ENCODE measurements at places on chromosomes 11 and 22.
A peak's percentile ranks its signal among the peaks of the same experiment; 100 is the strongest.

DNA sequence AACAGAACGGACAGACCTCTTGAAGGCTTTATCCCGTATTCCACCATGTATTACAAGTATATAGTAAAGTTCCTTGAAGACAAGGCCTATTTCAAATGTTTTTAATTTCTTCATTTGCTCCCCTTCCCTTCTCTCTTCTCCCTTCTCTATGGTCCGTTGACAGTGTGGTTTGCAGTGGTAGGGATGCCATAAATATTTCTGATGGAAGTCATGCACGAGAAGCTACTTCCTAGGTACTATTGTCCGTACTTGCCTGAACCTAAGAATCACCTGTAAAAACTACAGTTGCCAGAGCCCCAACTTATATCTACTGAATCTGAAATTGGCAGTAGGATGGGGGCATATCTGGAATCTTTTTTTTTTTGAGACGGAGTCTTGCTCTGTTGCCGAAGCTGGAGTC is 2.8 kb downstream of the PISD start:
- no peak for DNase-seq

DNA sequence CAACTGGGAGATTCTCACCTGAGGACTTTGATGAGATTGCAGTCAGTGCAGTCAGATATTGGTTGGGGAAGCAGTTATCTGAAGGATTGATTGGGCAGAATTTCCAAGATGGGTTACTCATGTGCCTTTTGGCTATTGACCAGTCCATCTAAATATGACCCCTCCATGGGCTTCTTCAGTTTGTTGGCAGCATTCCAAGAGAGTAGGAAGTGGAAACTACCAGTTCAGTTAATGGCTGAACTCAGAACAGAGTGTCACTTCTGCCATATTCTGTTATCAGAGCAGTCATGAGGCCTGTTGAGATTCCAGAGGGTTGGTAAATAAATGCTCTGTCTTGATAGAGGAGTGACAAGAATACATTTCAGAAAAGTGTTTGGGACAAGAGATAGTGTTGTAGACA is 71.0 kb downstream of the CYP2R1 start:
- DNase-seq, result no peak

- peak; percentile 72 for DNase-seq
These were observed 21.6 kb upstream of the TMA7B start for GRCh38 chr22:39938509-39939111.

DNA sequence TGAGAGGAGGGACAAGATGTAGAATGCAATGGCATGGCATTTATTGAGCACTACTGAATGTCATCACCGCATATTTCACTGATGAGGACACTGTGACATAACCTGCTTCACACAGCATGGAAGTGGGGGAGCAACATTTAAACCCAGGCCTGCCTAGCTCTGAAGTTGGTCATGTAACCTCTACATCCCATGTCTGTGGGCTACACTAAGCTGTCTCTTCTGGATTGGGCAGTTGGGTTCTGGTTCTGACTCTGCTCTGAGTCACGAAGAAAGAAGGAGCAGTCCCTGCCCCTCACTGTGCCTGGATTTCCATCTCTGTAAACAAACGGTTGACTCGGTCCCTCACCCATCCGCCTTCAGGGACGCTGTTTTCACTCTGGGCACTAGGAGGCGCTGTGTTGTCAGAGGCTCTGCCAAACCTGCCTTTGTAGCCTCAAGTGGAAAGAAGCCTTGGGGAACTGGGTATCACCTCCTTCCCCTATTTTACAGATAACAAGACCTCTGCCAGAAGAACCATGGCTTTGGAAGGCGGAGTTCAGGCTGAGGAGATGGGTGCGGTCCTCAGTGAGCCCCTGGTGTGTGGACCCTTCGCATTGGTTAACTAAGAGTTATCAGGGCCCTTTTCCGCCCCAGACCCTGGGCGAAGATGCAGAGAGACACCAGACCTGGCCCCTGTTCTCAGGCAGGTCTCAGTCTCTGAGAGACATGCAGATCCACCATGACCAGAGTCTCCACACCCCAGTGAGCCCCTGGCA is 12.7 kb upstream of the ARHGEF17 start:
- DNase-seq, result peak; percentile 77

- no peak for DNase-seq
These were observed 20.1 kb downstream of the PTPN5 start for GRCh38 chr11:18771266-18772035.

- no peak for DNase-seq
These were observed 1068.5 kb downstream of the BRD1 start for GRCh38 chr22:48758881-48759875.

DNA sequence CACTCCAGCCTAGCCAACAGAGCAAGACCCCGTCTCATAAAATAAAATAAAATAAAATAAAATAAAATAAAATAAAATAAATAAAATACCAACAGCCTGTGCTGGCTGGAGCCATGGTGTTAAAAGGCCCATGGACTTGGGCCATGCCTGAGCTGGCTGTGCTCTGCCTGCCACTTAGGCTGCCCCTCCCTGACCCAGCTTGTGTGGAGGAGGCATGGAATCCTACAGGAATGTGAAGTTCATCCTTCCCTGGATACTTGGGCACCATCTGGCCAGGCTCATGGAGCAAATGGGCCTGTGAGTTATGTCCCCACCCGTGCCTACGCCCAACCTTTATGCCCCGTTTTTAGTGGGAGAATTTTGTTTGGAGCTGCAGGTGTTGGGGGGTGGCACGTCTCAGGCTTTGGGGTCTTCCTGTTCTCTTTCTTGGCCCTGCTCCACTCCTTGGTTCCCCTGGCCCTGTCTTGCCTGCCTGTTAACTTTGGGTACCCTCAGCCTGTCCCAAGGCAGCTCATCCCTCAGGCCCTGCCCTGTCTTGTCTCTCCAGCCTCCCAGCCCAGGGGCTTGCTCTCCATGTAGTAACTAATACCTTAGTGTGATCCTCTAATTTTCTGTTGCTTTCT is 51.3 kb downstream of the BCR start:
- no peak for DNase-seq

DNA sequence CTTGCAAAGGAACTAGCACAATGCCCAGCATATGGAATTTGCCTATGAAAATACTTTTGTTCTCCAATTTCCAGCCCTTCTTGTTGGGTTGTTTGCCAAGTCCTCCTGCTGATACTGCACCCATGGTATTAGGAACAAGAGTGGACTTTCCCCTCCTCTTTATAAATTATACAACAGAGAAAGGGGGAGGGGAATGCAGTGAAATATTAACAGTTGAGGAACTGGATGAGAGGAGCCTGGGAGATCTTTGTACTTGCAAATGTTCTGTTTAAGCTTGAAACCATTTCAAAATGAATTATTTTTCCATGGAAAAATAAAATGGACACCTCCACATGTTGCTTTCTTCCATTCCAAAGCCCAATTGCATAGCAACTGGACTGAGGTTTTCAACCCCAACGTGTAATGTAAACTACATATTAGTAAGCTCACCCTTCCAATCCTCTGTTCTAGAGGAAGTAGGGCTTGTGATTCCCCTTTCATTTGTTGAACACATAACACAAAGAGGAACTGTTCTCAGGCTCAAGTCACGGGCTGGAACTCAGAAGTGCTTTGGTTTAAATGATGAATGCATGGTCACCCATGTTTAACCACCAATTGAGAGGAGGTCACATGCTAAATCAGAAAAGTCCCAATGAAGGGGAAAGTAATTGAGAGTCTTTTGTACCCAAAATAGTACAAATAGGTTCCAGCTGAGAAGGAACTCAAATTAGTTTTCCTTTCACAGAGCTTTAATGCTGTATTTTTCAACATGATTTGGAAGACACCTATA is 66.2 kb upstream of the ZC3H12C start:
- no peak for DNase-seq

- DNase-seq, result no peak
These were observed 45.8 kb downstream of the PPFIBP2 start for GRCh38 chr11:7559398-7560283.

GRCh38 chr11:32172848-32173834 is 82.3 kb downstream of the RCN1 start:
- no peak for DNase-seq

- no peak for DNase-seq
These were observed 363.6 kb downstream of the BRD1 start for GRCh38 chr22:49464037-49464436.

- peak; percentile 11 for DNase-seq
These were observed 41.0 kb upstream of the APLNR start for GRCh38 chr11:57277845-57278720.

GRCh38 chr11:36333897-36334296 is 37.8 kb downstream of the PRR5L start:
- DNase-seq, result no peak

DNA sequence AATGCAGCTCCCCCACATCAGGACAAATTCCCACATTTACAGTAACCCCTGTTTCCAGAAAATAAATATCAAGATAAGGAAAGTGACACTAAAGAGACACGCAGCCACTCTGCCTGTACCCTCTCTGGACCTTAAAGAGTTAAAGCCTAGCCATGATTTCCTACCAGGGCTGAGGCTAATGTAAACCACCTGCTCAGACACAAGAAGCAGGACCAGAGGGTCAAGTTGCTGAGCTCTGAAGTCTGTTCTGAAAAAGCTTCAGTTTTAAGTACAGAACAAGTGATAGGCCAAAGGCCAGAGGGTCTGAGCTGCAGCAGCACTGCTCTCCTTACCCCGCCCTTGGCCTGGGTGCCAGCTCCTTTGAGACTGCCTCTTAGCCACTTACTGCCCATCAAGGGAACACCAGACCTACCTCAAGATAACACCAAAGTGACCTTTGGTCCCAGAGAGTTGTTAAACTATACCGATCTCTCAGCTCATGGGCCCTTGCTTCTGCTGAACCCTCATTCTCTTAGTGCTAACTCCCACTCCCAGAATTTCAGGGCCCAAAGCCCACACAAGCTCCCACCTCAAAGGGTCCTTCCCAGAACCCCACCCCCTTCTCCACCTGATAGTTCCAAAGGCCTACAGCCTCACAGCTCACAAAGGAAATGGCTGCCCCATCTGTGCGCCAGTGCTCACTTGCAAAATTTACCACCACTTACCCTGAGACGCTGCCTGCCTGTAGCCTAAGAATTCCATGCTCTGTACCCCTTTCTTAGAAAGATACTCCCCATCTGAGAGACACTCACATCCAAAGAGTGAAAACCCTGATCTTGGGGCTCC is 40.5 kb downstream of the IL18BP start:
- DNase-seq, result no peak

DNA sequence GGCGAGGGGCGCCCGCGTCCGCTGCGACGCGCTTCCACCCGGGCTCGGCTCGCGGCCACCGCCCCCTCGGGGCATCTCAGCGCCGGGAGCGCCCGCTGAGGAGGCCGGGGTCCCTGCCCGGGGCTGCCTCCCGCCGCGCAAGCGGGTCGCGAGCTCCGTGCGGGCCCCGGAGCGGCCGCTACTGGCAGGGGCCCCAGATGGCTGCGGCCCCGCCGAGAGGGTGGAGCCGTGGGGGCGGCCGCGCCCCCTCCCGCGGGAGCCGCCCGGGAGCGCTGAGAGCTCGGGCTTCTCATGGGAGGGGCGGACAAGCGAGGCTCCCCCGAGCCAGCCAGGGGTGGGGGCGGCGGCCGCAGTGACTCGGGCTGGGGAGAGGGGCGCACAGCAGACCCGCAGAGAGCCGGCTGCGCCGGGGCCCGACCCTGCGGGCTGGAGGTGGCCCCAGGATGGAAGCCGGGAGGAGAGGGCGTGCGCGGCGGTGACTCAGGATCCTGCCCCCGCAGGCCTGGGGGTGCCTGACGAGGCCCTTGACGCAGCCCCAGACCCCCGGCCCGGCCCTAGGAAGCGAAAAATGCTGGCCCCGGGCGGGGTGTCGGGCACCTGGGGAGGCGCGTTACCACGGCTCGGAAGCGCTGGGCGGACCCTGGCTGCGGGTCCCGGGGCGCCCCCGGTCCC is 603 bp upstream of the ZFTA start:
- peak; percentile 23 for DNase-seq

GRCh38 chr22:20625270-20625669 is 117.9 kb downstream of the MED15 start:
- DNase-seq, result no peak

DNA sequence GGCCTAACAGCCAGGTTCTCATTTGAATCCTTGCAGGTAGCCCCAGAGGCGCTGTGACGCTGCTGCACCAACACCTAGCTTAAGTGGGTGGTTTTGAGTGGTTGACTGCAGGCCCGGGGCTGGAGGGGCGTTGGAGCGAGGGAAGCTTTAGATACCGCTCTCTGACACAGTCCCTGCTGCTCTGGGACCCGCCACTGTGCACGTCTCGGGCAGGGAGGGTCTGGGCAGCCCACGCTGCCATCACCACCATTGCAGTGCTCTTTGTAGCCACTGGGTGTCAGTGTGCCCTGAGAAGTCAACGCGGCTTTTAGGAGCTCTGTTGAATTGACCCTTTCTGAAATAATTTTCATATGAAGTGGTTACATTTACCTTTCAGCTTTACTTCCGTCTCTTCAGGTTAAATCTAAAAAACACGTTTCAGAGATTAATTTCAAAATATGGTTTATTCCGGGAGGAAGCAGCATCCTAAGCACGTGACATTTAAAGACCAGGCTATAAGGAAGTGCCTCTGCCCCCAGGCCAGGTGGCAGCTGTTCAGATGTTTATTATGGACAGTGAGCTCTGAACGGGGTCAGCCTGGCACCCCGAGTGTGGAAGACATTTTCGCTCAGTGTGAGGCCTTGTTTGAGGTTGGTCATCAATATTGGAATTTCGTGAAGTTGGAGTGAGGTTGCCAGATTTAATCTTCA is 30.9 kb upstream of the PARVB start:
- DNase-seq, result peak; percentile 60

DNA sequence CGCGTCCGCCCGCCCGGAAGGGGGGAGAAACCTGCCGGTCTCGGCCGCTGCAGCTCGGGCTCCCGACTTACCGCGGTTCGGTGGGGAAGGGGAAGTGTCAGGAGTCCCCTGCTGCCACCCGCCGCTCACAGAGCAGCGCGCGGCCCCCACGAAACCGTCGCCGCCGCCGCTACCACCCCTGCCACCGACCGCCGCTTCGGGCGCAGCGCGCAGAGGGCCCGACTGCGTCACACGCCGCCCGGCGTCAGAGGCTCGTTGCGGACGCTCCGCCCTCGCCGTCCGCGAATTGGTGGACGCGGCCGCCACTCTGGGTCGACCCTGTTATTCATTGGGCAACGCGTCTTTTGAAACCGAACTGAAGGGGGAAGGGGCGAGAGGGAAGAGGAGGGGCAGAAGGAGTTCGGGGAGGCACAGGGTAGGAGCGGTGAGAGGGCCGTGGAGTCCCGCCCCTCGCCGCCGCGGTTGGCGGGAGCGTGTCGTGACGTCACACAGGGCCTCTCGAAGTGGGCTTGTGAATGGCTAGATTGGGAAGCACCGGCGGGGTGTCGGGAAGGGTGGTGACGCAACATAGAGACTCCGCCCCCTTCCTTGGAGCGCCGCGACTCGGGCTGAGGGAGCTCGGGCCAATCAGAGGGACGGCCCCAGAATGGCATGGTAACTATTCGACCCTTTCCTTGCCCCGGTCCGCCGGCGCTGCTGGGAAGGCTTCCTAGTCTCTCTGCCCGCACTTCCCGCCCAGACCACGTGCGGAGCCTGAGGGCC is at the start of gene NUP98:
Gene NUP98, minus strand, starts transcription at position 226 of the 762 bp plus-strand sequence. CDS start 15,437 bp downstream, outside the sequence.
- peak; percentile 99 for DNase-seq

Data from activated CD4-positive, alpha-beta T cell treated with anti-CD3 and anti-CD28 coated beads for 4 hours (primary cell).